A172 (cell line): ENCODE measurements at places on chromosomes 13 and 19.

GRCh38 chr19:3234800-3235199, 10.3 kb downstream of the CELF5 start:
- DNase-seq: no peak

DNA sequence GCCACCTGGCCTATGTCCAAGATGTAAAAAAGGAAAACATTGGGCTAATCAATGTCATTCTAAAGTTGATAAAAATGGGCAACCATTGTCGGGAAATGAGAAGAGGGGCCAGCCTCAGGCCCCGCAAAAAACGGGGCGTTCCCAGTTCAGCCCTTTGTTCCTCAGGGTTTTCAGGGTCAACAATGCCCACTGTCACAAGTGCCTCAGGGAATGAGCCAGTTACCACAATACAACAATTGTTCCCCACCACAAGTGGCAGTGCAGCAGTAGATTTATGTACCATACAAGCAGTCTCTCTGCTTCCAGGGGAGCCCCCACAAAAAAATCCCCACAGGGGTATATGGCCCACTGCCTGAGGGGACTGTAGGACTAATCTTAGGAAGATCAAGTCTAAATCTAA, 112.5 kb downstream of the ZNF486 start:
- no peak for DNase-seq

DNA sequence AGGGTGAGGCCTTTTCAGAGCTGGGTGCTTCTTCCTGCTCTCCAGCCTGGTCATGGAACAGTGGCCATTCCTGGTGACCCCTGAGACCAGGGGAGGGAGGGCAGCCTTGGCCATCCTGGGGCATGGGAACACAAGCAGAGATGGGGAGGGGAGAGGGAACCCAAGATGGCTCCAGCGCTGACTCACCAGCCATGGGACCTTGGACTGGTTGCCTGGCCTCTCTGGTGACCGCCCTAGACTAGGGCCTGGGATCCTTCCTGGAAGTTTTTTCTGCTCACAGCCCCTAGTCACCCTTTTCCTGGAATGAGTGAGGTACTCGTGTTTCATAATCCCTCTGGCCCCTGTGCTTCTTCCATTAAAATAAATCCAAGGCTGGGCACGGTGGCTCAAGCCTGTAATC, 3.3 kb upstream of the OPA3 start:
- no peak for DNase-seq

GRCh38 chr19:55231391-55232285, 3.1 kb upstream of the TMEM86B start:
- no peak for DNase-seq

- DNase-seq: no peak
Measured at GRCh38 chr19:49436381-49437017, 4.8 kb downstream of the SLC17A7 start.

GRCh38 chr13:97114651-97115050, 107.5 kb upstream of the MBNL2 start:
- no peak for DNase-seq

DNA sequence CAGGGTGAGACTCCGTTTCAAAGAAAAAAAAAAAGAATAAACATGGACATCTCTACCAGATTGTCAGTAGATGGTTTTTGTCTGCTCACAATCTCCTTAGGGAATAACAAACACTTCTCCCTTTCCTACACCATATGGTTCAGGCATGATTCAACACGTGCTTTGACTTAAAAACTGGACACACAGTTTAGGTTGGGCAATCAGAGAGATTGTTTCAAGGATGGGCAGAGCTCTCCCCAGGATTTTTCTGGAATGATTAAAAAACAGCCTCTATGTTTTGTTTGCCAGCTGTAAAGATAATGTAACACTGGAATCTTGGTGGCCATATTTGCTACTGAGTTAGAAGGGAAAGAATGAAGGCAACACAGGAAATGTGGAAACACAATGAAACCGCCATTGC, 150.1 kb upstream of the TSC22D1 start:
- no peak for DNase-seq
